Motor neuron (in vitro differentiated cells): ENCODE measurements at places on chromosomes 3 and 15. TPM values are rescaled to one million over a fixed set of nuclear protein-coding genes. Genes with fewer than 3 reads are reported as not detected.

DNA sequence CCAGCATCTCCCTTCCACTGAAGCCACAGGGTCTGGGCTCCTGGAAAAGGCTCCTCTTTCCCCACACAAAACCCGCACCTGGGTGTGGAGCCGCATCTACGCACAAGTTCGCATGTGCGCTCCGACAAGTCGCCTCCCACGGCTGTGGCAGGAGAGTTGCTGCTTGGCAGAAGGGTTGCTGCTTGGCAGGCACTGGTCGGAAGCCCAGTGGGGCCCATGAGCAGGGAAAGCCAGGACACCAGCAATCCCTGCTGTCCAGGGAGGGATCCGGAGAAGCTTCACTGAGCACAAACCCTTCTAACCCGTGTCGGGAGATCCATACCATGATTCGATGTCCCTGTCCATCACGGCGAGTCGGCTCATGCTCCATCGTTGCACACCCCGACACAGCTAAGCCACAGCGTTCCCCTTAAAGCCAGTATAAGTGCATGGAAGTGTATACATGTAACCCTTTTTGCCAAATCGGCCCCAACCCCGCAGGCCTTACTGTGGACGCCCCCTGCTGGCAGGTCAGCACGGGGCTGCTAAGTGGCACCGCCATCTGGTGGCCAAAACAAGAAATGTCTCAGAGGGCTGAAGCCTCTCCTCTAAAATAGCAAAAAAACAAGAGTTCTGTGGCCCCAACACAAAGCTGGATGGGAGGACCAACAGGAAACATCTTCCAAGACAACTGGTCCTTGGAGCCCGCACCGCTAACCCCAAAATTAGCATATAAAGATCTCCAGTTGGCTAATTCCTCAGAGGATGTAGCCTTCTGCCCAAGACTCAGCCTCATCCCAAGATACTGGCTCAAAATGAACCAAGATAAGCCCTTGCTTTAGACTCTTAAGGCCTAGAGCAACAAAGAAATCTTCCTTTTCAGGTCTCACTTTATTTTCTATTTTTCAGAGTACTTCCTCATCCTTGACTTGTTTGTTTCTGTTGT lies 8.3 kb downstream of the ANKRD63 start:
- ATAC-seq = peak; percentile 66

DNA sequence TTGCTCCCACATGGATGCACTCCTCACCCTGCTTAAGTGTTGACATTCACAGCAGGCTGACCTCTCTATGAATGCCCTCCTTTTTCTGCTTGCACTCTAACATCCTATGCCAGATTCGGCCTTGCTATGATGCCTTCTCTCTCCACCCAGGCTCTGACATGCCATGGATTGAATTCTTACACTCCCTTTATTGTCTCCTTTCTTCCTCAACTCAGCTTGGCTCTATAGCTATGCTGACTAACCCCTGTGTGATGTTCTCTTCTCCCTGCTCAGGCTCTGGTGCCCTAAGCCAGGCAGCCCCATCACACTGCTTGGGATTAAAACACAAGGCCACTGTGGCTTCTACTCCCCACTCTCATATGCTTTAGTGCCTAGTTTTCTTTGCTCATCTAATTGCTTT lies 563.7 kb downstream of the NSUN3 start:
- no peak for ATAC-seq

DNA sequence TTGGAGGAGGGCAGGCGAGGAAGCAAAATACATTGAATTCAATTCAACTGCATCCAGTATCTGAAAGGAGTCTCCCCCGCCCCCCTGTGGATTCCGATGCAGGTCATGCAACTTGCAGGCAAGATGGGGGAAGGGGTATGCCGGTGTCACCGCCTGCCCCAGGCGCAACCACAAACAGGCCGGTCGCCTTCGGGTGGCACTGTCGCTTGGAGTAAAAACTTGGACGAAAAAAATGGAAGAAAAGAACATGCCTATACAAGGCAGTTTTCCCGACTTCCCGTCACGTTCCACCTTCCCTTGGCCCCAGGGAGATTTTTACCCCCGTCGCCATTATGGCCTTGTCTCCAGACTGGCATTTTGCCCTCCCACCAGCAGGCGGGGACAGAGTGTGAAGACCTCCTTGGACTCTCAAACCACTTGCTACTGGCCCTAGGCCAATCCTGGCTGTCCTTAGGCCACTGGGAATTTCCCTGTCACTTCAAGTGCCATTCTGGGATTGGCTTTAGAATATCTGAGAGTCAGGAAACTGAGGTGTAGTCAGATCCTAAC lies 1.6 kb upstream of the NTRK3 start:
- ATAC-seq = peak; percentile 27

DNA sequence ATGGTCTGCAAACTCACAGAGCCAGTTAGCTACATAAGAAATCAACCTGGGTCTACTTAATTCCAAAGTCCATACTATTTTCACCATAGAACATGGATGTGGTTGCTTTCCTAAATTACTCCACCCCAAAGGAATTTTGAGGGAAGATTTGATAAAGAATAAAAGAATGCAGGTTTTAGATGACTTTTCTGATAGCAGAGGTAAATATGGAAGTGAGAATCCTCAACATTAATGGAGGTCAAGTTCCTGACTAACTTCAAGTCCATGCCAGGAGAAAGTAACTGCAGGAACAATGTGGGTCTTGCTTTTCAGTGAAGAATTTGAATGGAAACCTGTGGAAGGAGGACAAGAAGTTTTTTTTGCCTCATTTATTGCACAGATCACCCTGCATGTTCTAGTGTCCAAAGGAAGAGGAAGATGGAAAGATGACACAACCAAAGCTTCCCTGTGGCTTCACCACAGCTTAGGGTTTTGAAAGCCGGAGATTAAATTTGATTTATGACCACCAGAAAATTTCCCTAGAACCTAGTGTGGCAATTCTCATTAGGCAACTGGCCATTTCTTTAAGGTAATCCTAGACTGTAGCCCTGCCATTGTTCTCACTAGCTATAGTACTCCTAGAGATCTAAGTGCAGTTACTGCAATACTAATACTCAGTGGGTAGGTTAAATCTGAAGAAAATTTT lies 429.7 kb downstream of the RAP2B start:
- no peak for ATAC-seq

- no peak for ATAC-seq
Observed at GRCh38 chr3:72123908-72124441, 339.0 kb upstream of the PROK2 start.

- no peak for ATAC-seq
Observed at GRCh38 chr3:85185495-85185894, 226.7 kb downstream of the CADM2 start.

- ATAC-seq = no peak
Observed at GRCh38 chr3:101011136-101011535, 17.9 kb upstream of the ABI3BP start.

GRCh38 chr3:39754549-39754948 lies 54.9 kb upstream of the MYRIP start:
- ATAC-seq = no peak

- no peak for ATAC-seq
Observed at GRCh38 chr15:49644364-49644794, 23.5 kb downstream of the DTWD1 start.

- ATAC-seq = peak; percentile 53
Observed at GRCh38 chr3:102536456-102536855, 101.6 kb downstream of the ZPLD1 start.

DNA sequence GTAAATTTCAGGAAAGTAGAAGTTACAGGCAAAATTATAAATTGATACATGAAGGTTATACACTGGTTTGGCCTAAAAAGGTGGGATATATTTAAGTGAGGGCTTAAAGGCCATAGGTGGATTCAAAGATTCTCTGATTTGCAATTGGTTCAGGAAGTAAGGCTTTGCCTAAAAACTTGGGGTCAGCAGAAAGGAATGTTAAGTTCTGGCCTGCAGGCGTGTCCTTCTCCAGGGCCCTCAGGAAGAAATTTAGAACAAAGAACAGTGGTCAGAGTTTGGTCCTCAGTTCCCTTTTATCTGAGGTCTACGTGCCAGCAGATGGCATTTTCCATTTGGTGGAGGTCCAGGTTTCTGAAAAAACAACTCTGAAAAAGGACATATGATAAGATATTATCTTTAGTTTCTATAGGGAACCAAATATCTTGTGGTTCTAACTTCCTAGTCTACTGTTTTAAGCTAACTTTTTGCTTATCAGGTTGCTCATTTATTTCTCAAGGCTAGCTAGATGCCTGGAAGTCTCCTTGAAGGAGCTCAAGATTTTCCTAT lies 40.5 kb downstream of the SCN11A start:
- no peak for ATAC-seq

DNA sequence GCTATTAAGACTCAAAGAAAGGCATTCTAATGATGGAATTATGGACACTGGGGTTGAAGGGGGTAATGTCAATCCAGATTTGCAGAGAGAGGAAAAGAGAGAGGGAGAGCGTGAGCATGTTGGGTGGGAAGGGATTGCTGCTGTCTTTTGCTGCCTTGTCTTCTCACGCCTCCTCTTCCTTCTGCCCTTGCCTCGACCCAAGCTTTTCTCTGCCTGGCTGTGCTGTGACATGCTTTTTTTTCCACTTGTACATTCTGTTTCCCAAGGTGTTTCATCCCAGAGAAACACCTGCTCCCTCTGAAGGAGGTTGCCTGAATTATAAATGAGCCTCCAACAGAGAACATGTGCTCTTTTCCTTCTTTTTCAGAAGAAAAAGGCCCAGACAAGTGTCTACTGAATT lies 80.3 kb downstream of the BDH1 start:
- ATAC-seq = no peak

DNA sequence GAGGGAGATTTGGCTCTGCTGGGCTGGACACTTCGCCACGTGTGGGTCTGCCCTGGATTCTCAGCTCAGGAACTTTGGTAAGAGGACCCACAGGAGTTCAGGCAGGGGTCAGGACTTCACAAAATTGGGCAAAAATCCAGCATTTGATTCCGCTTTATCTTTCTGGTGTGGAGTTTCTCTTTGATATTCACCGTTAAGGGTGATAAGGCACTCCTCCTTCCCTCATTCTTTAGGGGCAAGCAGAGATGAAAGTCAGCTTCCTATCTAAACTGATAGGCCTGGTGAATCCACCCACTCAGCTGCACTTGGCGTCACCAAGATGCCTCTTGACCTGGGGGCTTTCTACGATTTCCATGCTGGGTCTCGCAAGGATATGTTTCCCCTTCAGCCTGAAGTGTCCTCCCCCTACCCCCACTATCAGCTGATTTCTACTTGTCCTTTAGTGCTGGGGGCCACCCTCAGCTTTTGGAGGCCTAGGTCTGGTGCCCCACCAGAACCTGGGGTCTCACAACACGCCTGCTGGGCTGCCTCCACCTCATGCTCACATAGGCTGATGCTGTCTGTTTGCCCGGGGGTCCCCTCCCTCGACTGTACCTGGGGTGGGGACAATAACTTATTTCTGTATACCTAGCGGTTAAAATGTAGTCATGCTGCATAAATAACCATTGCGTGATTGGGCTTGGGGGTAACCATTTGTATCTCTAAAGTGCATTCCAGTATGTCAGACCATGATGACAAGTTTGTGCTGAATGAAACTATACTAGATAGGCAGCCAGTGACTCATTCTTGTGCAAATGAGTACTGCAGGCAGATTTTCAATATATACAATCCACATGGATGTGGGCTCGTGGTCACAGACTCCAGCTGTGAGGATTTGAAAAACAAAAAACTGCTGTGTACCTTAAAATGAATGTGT lies 248.3 kb downstream of the ADAMTS17 start:
- ATAC-seq = no peak

DNA sequence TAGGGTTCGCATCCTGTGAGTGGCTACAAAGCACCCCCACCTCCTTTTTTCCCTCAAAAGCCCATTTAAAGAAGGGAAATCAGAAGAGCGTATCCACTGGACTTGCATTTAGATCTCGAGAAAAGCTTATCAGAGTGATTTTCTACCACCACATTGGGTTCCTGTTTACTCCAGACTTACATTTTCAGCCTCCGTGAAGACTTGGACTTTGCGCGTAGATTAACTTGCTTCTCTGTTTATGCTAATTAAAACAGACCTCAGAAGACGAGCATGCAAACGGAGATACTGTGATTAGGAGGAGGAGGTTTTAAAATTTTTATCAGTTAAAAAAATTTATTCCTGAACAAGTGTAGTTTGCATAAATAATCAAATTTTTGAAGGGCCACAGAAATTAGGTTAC lies 115.7 kb downstream of the AKAP13 start:
- ATAC-seq = no peak

- no peak for ATAC-seq
Observed at GRCh38 chr3:50737906-50738598, 63.3 kb downstream of the DOCK3 start.

GRCh38 chr3:142149673-142149992 lies 289 bp upstream of the TFDP2 start:
- no peak for ATAC-seq

GRCh38 chr15:28932361-28932760 lies 46.6 kb downstream of the APBA2 start:
- no peak for ATAC-seq

DNA sequence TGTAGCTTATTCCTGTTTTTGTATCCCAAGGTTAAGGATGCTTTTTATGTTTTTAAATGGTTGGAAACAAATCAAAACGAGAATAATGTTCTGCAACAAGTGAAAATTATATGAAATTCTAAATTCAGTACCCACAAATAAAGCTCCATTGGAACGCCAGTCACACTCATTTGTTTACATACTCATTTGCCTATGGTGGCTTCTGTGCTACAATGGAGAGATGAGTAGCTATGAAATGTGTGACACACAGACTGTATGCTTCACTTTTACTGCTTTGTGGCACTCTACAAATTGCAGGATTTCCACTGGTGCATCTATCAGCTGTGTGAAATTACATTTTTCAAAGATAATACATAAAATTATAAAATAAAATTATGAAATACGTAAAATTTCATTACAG lies 112.2 kb upstream of the TSPAN3 start:
- no peak for ATAC-seq

- peak; percentile 42 for ATAC-seq
Observed at GRCh38 chr15:34722439-34722836, 32.4 kb downstream of the GJD2 start.

GRCh38 chr3:126750756-126751121 lies 46.7 kb downstream of the CHCHD6 start:
- no peak for ATAC-seq

GRCh38 chr3:14392231-14392630 lies 10.2 kb upstream of the SLC6A6 start:
- no peak for ATAC-seq

GRCh38 chr15:63396152-63396928 lies 14.7 kb upstream of the CA12 start:
- ATAC-seq = peak; percentile 54

GRCh38 chr3:11091088-11091590 lies 63.2 kb upstream of the HRH1 start:
- ATAC-seq = no peak

Gene GDPGP1
- total RNA-seq = 2.1 and 2.3 TPM in 2 replicates

Gene CKMT1A
- total RNA-seq = 0.54 and 1.0 TPM in 2 replicates

Gene IFT80
- total RNA-seq = 38.7 and 41.4 TPM in 2 replicates

Gene HYAL3
- 2.9 and 3.4 TPM in 2 replicates for total RNA-seq

Gene TMC3
- total RNA-seq = 0.05 TPM in 1 of 2 replicates, not detected in the other

Gene MUC4
- total RNA-seq = 1.5 and 3.1 TPM in 2 replicates

Gene LRRC34
- total RNA-seq = 1.2 and 2.2 TPM in 2 replicates

Gene STRIT1
- total RNA-seq = not detected in 2 replicates

Gene ADGRG7
- total RNA-seq = not detected in 2 replicates

Gene NDUFAF3
- total RNA-seq = 92.8 and 100 TPM in 2 replicates

Gene GABRB3
- 0.18 and 2.0 TPM in 2 replicates for total RNA-seq

Gene CYP8B1
- 0.13 and 0.14 TPM in 2 replicates for total RNA-seq

Gene IL5RA
- 0.19 and 0.43 TPM in 2 replicates for total RNA-seq
